ENCODE measurements at places on chromosomes 7 and 10.

DNA sequence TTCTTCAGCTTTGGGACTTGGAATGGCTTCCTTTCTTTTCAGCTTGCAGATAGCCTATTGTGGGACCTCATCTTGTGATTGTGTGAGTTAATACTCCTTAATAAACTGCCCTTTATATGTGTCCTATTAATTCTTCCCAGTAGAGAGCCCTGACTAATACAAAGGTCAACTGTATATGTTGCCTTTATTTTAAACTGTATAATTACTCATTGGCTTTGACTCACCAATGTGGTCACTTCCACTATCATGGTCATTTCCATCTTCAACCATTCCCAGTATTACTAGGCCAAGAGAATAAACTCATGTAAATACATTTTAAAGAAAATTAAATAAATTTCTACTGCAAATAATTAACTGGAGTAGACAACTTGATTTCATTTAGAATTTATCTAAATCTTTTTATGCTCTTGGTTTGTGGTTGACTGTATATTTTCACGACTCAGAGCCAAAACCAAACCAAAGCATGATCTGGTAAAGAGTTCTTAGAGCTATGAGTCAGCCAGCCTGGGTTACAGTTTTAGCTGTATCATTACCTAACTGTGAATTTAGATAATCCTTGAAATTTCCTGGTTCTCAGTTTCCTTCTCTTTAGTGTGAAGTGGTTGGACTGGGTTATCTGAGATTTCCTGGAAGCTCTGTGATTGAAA lies 188.4 kb downstream of the PPP1R3A start:
- no peak for DNase-seq

DNA sequence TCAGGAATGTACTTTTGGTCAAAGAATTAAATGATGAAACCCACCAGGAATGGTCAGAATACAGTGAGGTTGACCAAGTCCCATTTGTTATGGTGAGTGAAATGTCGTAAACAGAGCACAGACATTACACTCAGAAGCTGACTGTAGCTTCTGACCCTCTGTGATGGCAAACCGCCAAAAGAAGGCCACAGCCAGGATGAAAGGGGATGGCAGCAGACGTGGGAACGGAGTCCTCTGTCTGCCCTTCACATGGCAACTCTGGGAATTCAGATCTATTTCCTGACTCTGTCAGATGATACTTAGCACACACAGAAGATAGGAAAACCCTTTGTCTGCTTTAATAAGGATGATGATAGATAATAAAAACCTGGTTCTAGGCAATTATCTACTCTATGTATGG lies 757.1 kb downstream of the SORCS3 start:
- no peak for DNase-seq

DNA sequence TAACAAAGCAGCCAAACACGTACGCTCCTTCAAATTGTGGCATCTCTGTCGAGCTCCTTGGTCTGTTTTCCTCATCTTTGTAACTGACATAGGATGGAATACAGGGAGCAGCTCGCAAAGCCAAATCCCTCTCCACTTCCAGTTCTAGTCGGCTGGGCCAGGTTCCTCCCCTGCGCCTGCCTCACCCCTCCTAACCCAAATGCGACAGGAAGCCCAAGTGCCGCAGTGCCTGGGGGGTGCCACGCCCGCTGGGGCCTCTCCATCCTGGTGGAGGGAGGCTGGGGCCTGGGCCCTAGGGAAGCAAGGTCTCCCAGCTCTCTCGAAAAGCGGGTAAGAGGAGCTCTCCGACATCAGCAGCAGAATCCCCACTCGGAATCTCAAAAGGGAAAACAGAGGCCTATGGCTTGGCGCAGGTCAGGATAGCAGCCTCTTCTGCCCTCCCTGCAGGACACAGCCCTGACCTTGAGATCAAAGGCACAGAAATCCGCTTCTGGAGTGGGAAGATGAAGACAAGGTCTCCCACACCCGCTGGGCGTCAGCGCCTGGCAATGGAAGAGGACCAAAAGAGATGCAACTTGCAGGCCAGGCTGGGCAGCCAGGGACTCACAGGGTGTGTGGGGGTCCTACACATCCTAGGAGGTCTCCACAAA lies 165.8 kb downstream of the NRF1 start:
- no peak for DNase-seq

GRCh38 chr7:43698460-43699255 lies 30.7 kb downstream of the COA1 start:
- DNase-seq, result no peak

DNA sequence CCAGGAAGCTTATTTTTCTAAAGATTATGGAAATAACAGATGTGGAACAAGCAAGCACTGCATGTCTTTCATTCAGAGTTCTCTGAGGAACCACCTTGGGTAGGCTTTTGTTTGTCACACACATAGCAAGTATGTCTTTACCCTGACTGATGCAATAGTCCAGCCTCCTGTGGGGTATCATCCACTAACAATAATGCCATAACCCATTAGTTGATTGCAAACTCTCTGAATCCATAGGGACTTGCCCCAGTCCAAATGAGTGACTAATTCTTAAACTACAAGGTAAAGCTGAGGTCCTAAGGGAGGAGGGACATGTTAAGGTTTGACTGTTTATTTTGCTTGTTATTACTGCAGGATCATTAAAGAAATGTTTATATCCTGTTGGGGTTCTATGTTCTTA lies 151.4 kb upstream of the PRPS1L1 start:
- no peak for DNase-seq

- no peak for DNase-seq
These were observed 1277.1 kb upstream of the AUTS2 start for GRCh38 chr7:68321076-68321639.

DNA sequence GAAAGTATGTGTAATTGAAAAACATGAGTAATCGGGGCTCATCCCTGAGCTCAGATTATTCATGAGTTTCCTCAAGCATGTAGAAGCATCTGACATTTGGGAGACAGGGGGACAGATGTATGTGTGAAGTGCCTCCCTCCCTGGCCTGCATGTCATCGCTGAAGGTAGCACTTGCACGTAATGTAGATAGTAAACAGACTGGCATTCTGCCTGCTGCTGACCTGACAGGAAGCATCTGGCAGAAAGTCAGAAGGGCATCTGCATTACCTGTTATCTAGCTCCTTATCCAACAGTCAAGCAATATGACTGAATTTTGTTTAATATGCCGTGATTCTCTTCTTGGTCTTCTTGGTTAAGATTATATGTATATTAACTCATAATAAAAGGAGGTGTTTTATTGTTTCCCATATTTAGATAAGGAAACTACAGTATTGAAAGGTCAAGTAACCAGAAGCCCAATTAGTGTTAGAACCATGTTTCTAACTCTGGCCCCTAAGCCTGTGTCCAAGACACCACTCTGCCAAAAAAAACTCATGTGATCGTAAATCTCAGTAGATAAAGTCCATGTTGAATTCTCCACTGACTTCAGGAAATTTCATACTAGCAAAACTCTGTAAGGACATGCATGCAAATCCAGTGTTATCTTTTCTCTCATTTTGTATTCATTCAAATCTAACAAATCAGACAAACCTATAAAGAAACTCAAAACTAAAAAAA lies 918.1 kb upstream of the MBL2 start:
- no peak for DNase-seq
